ENCODE measurements at places on chromosomes 7 and 10. TPM values are rescaled to one million over a fixed set of nuclear protein-coding genes. Genes with fewer than 3 reads are reported as not detected.

DNA sequence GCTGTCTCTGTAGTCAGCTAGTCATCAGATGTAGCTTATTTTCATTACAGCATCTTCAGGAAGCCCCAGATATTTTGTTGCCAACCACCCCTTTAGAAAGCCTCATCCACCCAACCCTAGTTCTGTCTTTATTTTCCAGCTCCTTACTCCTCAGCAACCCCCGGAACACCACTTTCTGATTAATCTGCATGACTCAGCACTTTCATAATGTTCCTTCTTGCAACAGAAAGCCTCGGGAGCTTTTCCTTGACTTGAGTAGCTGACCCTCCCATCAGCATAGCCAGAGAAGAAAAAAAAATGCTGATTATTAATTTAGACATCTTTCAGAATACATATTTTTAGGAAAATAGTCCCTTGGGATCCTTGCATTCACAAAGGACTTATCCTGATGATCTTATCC, 244.0 kb upstream of the CXCL12 start:
- no peak for DNase-seq

GRCh38 chr7:94397722-94398121, 3.0 kb downstream of the COL1A2 start:
- DNase-seq: no peak

GRCh38 chr10:111525696-111526095, 448.9 kb downstream of the ADRA2A start:
- DNase-seq: no peak

GRCh38 chr10:96456296-96456840, 57.4 kb downstream of the TLL2 start:
- no peak for DNase-seq

The TDRD1 gene
- 0.07 TPM for polyA plus RNA-seq

The SFTPA1 gene
- polyA plus RNA-seq: not detected

- DNase-seq: no peak
Observed at GRCh38 chr10:26172131-26172530, 44.4 kb upstream of the GAD2 start.

All from left renal pelvis (tissue), 4 donors.